ENCODE measurements at places on chromosomes 2 and 18.

DNA sequence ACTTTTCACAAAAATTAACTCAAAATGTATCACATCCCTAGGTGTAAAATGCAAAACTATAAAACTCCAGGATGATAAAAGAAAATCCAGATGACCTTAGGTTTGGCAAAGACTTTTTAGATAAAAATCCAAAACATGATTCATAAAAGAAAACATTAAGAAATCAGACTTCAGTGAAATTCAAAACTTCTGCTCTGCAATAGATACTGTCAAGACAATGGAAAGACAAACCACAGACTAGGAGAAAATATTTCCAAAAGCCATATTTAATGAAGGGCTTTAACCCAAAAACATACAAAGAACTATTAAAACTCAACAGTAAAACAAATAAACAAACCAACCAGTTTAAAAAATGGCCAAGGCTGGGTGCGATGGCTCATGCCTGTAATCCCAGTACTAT lies 173.6 kb upstream of the SPOPL start:
- DNase-seq, result no peak

DNA sequence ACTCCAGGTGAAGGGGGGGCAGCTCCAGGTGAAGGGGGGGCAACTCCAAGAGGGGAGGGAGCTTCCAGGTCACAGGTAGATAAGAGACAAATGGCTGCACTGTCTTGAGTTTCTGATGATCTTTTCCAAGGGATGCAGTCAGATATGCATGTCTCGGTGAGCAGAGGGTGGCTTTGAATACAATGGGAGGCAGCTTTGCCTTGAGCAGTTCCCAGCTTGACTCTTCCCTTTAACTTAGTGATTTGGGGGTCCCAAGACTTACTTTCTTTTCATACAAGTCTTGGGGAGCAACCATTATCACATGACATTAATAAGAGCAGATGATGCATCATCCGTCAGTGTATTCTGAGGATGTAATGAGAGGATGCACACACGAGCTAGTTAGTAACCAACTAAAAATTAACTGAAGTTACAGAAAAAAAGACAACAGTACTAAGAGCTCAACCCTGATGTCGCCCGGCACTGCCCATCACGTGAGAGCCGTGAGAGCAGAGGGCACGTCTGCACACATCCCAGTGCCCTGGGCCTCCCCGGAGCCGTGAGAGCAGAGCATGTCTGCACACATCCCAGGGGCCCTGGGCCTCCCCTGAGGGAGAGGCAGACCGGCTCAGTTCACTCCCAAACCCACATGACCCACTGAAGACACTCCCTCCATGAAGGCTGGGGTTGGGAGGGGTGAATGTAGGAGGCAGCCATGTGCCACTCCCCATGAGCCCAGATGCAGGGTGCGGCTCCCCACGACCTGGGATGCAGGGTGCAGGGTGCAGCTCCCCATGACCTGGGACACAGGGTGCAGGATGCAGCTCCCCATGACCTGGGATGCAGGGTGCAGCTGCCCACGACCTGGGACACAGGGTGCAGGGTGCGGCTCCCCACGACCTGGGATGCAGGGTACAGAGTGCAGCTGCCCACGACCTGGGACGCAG lies 39.4 kb downstream of the PXDN start:
- no peak for DNase-seq

GRCh38 chr2:71530641-71531332 lies 77.4 kb downstream of the DYSF start:
- no peak for DNase-seq

DNA sequence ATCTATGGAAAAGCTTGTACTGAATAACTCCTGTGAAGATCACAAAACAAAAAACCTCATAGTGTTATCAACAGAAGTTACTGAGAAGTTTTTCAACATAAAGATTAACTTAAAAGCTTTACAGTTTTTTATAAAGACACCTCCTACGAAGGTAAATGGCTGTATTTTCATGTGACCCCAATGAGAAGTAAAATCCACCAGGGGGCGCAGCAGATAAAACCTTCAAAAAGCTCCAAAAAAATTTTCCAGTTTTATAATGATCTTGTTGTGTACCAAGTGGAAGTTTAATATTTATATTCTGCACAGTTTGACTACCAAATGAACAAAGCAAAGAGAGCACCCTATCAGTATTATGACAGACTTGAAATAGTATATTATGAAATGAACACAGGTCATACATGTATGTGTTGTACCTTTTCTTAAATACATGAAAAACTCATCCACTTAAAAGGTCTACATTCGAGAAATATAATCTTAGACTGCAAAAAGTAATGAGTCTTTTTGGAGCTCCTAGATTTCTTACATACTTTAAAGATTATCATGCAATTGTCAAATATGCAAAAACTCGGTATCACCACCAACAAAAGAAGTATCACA lies 38.5 kb downstream of the PNO1 start:
- peak; percentile 73 for DNase-seq

GRCh38 chr2:78416625-78417300 lies 608.7 kb upstream of the REG3G start:
- no peak for DNase-seq

- no peak for DNase-seq
Observed at GRCh38 chr2:168538534-168538933, 82.5 kb downstream of the CERS6 start.

- DNase-seq, result no peak
Observed at GRCh38 chr2:4190548-4190947, 487.2 kb downstream of the DCDC2C start.

- DNase-seq, result no peak
Observed at GRCh38 chr2:178258916-178259315, 64.6 kb downstream of the OSBPL6 start.

DNA sequence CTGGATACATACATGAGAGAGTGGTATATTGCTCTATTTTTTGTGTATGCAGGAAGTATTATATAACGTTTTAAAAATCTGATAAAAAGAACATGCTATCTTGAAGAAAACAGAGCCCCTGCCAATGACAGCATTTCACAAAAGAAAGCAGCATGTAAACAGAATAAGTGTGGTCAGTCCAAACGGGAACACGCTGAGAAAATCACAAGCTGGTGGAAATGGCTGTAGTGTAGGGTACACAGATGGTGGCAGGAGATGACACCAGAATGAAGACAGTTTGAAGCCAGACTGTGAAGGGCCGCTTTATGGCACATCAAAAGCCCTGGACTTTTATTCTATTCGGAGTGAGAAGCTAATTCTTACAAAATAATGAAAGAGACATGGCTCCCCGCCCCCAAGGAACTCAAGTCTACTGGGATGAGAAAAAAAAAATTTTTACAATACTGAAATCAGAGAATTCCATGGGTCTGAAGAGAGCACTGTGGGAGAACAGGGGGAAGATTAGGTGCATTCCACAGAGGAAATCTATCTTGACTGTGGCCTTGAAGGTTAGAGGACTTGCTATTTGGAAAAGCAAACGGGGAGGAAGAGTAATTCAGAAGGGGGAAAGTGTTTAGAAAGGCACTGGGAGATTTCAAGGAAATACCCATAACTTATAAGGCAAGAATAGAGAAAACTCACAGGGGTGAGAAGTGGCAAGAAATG lies 217.7 kb upstream of the SMAD7 start:
- no peak for DNase-seq

- no peak for DNase-seq
Observed at GRCh38 chr18:69435000-69435399, 34.3 kb downstream of the DOK6 start.

DNA sequence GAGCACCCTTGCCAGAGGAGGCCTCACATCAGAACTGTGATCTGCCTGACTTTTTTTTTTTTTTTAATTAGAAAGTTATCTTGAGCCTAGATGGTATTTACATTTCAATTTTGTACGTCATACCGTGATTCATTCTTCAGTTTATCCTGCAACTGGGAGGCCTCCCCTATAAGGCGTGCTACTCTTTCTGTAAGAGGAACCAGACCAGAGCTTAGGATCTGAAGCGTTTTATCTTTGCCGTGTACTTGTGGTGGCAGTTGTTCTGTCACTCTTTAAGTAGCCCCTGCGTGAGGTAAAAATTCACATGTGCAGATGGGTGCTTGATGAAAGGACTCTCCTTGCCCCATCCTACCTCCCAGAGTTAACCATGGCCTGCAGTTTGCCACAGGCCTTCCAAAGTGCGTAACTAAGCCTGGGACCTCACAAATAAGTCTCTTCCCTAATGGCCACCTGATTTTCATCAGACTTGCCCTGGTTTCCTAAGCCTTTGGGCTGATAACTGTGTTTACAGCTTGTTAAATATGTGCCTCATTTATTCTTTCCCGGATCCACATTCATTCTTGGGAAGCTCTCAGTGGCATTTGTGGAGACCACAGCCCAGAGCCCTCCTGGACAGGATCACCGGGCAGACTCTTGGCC lies 96.0 kb downstream of the MTCL1 start:
- no peak for DNase-seq

GRCh38 chr2:159963700-159964099 lies 98.7 kb downstream of the PLA2R1 start:
- DNase-seq, result no peak

- DNase-seq, result no peak
Observed at GRCh38 chr2:105102963-105103421, 65.1 kb downstream of the MRPS9 start.

DNA sequence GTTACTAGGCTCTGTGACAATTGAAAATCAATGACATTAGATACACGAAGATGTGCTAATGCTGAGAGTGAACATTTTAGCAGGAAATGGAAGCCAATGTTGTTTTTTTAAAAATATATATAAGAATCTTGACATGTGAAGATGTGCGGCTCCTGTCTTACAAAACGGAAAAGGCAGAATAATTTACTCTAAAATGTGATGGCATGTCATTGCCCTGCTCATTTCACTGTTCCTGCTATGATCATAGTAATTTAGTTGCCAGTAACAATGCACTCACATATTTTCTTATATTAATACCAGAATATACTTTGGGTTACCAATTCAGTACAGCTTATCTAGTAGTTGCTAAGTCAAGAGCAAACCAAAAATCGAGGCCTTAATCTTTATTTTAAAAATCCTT lies 10.3 kb downstream of the EPHA4 start:
- no peak for DNase-seq

- DNase-seq, result no peak
Observed at GRCh38 chr18:31970617-31971016, 27.7 kb upstream of the TRAPPC8 start.

GRCh38 chr2:108304975-108305374 lies 16.3 kb downstream of the SULT1C2 start:
- no peak for DNase-seq

- no peak for DNase-seq
Observed at GRCh38 chr2:241968417-241968816, 98.9 kb downstream of the RTP5 start.

- no peak for DNase-seq
Observed at GRCh38 chr2:158495175-158495574, 38.4 kb downstream of the PKP4 start.

DNA sequence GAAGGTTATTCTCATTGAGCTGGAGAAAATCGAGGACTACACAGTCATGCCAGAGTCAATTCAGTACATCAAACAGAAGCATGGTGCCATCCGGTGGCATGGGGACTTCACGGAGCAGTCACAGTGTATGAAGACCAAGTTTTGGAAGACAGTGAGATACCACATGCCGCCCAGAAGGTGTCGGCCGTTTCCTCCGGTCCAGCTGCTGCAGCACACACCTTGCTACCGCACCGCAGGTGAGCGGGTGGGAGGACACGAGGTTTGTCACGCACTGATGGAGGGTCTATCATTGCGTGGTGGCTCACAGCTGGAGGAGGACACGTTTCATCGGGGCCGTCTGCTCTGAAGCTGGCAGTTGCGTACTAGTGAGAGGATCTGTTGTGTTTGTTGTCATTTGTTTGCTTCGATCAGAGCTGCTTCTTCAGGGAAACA lies 48.2 kb downstream of the IL1RL2 start:
- no peak for DNase-seq

DNA sequence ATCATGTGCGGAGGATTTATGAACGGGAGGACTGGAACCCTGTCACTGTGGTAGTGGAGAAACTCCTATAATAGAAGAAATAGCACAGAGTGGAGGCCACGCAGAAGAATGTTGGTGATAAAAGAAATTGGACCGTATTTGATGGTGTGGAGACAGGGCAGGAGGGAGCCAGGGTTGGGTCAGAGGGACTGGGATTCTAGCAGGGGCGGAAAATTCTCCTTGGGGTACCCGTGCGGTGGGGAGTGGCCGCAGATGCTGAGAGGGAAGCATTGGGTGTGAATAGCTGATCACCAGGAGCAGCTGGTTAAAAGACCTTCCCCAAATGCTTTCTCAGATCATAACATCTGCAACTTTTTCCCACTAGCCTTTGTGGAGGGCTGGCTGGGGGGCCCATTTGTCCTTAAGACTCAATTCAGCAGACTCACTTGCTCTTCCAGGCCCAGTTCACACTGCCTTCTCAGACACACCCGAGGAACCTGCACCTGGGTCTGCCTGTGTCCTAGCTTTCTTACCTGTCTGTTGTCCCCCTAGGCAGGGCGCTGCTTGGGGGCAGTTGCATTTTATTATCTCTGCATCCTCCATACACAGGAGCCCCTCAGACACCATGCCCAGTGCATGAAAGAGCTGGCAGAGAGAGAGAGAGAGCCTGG lies 7.1 kb downstream of the SH3BP4 start:
- no peak for DNase-seq

DNA sequence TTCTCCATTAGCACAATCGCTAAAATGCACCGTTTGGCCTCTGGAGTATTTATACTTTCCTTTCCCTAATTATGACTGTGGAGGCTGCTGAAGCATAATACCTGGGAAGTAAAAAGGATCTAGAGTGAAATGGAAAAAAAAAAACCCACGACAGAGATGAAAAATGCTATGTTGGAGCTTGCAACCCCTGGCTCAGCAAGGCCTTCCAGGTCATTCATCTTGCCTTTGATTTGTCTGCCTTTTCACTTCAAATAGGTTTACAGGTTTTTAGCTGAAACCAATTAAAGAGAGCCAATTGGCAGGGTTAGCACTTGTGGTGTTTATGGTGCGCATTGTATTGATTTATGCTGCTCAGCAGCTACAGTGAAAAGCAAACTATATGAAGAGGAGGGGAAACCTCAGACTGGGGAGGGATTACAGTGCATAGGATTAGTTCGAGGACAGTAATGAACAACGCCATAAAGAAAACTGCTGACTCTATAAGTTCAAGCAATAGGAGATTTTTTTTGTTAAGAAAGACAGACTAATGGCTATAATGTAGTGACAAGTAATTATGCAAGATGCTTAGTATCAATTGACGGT lies 347.9 kb downstream of the MEIS1 start:
- no peak for DNase-seq

GRCh38 chr2:191020742-191021381 lies 6.9 kb upstream of the STAT1 start:
- peak; percentile 34 for DNase-seq

DNA sequence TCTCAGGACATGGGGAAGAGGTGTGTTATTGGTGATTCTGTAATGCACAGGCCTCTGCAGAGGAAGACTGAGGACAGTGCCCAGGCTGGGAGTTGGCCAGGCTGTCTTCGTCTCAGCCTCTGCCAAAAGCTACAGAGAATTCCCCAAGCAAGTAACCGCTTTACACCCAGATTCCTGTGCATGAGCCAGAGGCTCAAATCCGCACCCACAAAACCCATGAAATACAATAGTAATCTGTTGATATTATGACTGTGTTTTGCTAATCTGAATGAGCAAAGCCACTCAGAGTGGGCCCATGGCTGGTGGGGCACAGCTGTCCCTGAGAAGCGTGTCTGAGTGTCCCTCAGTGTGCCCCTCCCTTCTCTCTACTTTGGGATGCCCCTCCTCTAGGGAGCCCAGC lies 149.5 kb upstream of the PXDN start:
- no peak for DNase-seq
